Lung (tissue), 17 donors: ENCODE measurements at places on chromosomes 6 and 20. TPM values are rescaled to one million over a fixed set of nuclear protein-coding genes. Genes with fewer than 3 reads are reported as not detected.

- peaks cover 10% of the 10 kb centered on the region for H3K36me3 ChIP-seq
- no peak overlapping the region for H3K27ac ChIP-seq
- no peaks in the 10 kb centered on the region for H3K4me1 ChIP-seq
- no peaks in the 10 kb centered on the region for H3K27me3 ChIP-seq
- no peak overlapping the region for H3K4me3 ChIP-seq
- no peak for DNase-seq
These were observed 69.1 kb upstream of the SAMHD1 start for GRCh38 chr20:37020636-37021035.

DNA sequence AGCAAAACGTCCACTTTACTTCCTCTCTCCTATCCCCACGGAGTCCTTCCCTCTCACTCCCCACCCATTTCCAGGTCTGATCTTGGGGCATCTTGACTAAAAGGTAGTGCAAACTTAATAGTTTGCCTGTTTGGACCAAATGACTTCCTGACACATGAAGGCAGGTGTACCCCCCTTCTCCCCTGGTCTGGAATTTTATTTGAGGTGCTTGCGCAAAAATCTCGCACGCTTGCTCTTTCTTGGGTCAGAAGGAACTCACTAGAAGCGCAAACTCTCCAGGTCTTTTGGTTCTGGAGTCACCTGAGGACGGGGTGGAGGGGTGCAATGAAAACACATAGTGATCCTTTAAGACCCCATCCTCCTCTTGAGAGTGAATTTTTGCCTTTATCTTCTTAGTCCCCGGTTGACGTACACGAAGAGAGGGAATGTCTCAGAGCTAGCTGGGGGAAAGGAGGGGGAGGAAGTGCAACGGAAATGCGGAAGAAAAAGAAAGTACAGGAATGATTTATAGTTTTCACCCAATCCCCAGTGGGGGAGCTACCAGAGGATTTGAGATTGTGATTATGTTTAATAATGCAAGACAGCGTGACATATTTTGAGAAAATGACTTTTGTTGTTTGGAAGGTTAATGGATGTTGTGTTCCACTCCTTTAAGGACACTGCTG is 4.9 kb downstream of the ADGRB3 start:
- H3K27me3 ChIP-seq, result no peaks in the 10 kb centered on the region
- H3K4me1 ChIP-seq, result peaks cover 15% of the 10 kb centered on the region
- H3K27ac ChIP-seq, result no peak overlapping the region
- peak; percentile 71 for DNase-seq
- no peak overlapping the region for H3K4me3 ChIP-seq

DNA sequence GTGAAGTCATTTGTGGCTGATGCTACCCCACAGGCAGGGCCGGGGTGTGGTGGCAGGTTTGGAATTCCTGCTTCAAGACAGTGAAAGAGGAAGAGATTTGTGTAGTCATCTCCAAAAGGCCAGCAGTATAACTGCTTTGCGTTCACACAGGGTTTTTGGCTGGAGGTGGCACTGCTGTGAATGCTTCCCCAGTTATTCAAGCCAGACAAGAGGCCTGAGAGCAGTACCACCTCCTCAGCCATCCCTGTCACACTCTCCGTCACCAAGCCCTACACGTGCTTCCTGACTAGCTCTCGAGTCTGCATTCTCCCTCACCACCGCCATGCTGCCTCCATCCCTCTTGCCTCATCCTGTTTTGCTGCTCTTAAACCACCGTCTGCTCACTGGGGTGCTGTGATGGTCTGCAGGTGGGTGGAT is 23.9 kb downstream of the ARMC2 start:
- no peak overlapping the region for H3K27ac ChIP-seq
- H3K4me3 ChIP-seq, result no peak overlapping the region
- H3K36me3 ChIP-seq, result peaks cover 9% of the 10 kb centered on the region
- H3K27me3 ChIP-seq, result no peaks in the 10 kb centered on the region
- peaks cover 15% of the 10 kb centered on the region for H3K4me1 ChIP-seq

- H3K27me3 ChIP-seq, result no peaks in the 10 kb centered on the region
- H3K36me3 ChIP-seq, result peaks cover 3% of the 10 kb centered on the region
- no peak overlapping the region for H3K4me3 ChIP-seq
- no peak for DNase-seq
These were observed 2.5 kb downstream of the ZSCAN26 start for GRCh38 chr6:28269492-28269891.

Gene ADA
- 9.8 TPM for total RNA-seq

- H3K36me3 ChIP-seq, result no peaks in the 10 kb centered on the region
- no peak overlapping the region for H3K4me3 ChIP-seq
- no peaks in the 10 kb centered on the region for H3K27me3 ChIP-seq
- no peak overlapping the region for H3K27ac ChIP-seq
These were observed 300.1 kb downstream of the CDH26 start for GRCh38 chr20:60258255-60258863.

Gene NKX2-4
- total RNA-seq, result not detected

GRCh38 chr6:150741633-150742200 is 123.8 kb upstream of the MTHFD1L start:
- no peak overlapping the region for H3K4me3 ChIP-seq
- peaks cover 11% of the 10 kb centered on the region for H3K4me1 ChIP-seq
- no peaks in the 10 kb centered on the region for H3K36me3 ChIP-seq
- H3K27ac ChIP-seq, result no peak overlapping the region
- no peaks in the 10 kb centered on the region for H3K27me3 ChIP-seq

DNA sequence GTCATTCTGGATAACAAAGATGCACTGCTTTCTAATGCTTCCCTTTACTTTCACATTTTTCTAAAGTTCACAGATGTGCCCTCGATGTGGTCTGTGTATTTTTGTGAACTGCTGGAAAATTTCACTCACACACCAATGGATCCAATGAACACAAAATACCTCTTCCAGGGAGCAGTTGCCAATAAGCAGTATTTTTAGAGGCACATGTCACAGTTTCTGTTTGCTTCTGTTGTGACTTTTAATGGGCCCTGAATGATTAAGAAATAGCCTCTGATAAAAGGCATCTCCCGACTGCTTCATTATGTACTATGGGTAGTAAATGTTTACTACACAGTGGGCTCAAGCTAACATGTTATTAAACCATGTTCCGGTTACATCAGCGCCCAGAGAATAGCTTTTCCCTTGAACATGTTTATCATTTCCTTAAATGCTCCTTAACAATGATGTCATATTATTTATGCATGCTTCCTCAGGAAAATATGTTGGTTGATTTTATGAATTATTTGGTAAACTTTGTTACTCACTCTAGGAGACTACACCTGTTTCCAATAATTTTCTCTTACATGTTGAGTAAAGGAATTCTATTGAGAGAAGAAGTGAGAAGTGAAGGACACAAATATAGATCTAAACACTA is 188.0 kb downstream of the KCNQ5 start:
- H3K4me3 ChIP-seq, result no peak overlapping the region
- H3K4me1 ChIP-seq, result no peaks in the 10 kb centered on the region
- H3K27ac ChIP-seq, result no peak overlapping the region
- no peaks in the 10 kb centered on the region for H3K27me3 ChIP-seq
- no peaks in the 10 kb centered on the region for H3K36me3 ChIP-seq
- DNase-seq, result no peak

- DNase-seq, result no peak
- peak overlapping the region; percentile 79 for H3K27ac ChIP-seq
- peaks cover 6% of the 10 kb centered on the region for H3K4me1 ChIP-seq
These were observed 5.6 kb upstream of the MBOAT1 start for GRCh38 chr6:20217891-20218290.

GRCh38 chr6:35432291-35432690 is 19.8 kb upstream of the FANCE start:
- peaks cover 5% of the 10 kb centered on the region for H3K4me1 ChIP-seq
- no peak overlapping the region for H3K4me3 ChIP-seq
- H3K27ac ChIP-seq, result no peak overlapping the region
- no peaks in the 10 kb centered on the region for H3K27me3 ChIP-seq
- H3K36me3 ChIP-seq, result no peaks in the 10 kb centered on the region

Gene MUCL3
- 3.6 TPM for total RNA-seq

Gene LST1
- 78.8 TPM for total RNA-seq

DNA sequence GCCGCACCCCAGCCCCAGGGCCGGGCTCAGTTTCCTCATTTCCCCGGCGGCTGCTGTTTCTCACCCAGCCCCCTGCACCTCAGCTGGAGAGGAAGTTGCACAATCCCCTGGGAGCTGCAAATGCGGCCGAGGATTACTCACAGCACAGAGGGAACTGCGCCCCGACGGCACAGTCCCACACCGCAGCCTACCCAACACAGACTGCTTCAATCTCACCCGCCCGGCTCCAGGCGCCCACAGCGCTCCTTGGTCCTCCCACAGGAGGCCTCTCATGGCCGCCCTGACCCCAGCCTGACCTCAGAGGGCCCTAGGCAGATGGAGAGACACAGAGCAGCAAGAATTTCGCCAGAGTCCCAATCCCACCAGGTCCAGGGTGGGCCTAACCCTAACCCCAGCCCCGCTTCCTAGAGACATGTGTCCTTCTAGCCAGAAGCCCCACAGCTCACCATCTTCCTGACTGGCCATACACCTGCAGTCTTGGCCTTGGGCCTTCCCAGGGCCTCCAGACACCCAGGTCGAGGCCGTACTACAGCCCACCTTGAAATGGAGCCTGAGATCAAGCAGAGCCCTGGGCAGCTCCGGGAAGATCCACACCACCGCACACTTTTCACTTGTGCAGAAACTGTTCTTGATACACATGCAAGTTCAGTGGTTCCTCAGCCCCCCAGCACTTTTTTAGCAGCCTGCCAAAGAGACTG is 11.7 kb downstream of the TFEB start:
- DNase-seq, result peak; percentile 87
- H3K4me3 ChIP-seq, result no peak overlapping the region
- H3K27me3 ChIP-seq, result no peaks in the 10 kb centered on the region
- no peaks in the 10 kb centered on the region for H3K36me3 ChIP-seq

Gene GRIK2
- 1.2 TPM for total RNA-seq

Gene EGFL8
- total RNA-seq, result 9.6 TPM

- DNase-seq, result peak; percentile 91
- H3K27me3 ChIP-seq, result peaks cover 2% of the 10 kb centered on the region
- no peak overlapping the region for H3K4me3 ChIP-seq
- H3K27ac ChIP-seq, result no peak overlapping the region
- no peaks in the 10 kb centered on the region for H3K4me1 ChIP-seq
- H3K36me3 ChIP-seq, result no peaks in the 10 kb centered on the region
These were observed 182.5 kb downstream of the CDC5L start for GRCh38 chr6:44569931-44570385.

GRCh38 chr6:33670971-33671743 is 40.3 kb downstream of the UQCC2 start:
- DNase-seq, result no peak
- H3K4me1 ChIP-seq, result no peaks in the 10 kb centered on the region
- no peak overlapping the region for H3K4me3 ChIP-seq
- H3K36me3 ChIP-seq, result no peaks in the 10 kb centered on the region
- H3K27ac ChIP-seq, result no peak overlapping the region

DNA sequence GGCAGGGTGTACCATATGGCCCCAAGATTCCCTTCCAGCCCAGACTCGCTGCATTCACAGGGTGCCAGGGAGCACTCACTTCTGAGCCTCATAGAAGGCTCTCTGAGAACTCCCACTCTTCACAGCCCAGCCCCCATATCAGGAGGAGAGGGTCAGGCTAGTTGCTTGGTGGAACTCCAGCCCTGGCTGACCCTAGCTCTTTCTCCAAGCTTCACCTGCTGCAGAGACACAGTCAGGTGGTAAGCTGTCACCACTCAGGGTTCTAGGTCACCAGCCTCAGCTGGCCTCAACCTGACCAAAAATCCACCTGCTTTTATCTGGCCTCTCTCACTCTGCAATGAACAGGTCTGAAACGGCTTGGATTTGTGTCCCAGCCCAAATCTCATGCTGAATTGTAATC is 162.7 kb upstream of the MLN start:
- DNase-seq, result no peak
- H3K4me3 ChIP-seq, result no peak overlapping the region
- peaks cover 4% of the 10 kb centered on the region for H3K27me3 ChIP-seq
- H3K36me3 ChIP-seq, result no peaks in the 10 kb centered on the region
- H3K27ac ChIP-seq, result no peak overlapping the region

Gene SEL1L2
- total RNA-seq, result not detected

Gene CST5
- 0.37 TPM for total RNA-seq

- no peak overlapping the region for H3K4me3 ChIP-seq
- no peaks in the 10 kb centered on the region for H3K36me3 ChIP-seq
- no peaks in the 10 kb centered on the region for H3K27me3 ChIP-seq
- no peaks in the 10 kb centered on the region for H3K4me1 ChIP-seq
- no peak overlapping the region for H3K27ac ChIP-seq
These were observed 24.2 kb downstream of the GLP1R start for GRCh38 chr6:39072830-39073229.

DNA sequence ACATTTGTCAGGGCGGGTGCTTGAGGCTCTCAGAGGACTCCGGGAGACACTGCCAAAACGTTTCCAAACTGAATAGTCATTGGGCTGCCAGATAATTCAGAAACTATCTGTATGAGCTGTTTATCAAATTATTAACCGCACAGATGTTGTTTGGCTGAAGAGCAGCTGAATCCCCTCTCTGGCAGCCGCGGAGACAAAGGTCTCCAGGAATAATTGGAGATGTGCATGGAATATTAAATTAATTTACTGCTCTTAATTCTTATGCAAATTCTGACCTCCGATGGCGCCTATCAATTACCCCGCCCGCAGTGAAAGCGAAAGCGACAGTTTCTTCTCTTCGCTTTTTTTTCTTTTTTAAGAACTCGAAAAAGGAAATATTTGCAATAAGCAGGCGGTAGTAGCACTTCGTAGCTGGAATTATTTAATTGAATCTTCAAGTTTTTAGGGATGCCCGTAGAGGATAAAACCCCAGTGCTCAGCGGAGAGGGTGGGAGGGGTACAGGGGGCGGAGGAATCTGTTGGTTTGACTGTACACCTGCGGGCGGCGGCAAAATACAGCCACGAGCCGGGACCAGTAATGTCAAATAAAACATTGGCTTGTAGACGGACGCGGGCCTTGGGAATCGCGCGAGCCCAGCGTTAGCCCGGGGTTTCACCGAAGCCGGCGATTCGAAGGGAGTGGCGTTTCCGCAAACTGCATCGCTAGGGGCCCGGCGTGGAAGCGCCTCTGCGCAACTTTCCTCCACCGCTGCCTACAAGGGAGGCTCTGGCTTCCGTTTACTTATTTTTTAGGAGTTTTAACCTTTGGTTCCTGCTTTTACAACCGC is 6.2 kb downstream of the LINC00237 start:
- peak; percentile 34 for DNase-seq
- no peaks in the 10 kb centered on the region for H3K36me3 ChIP-seq
- H3K4me1 ChIP-seq, result no peaks in the 10 kb centered on the region
- H3K27ac ChIP-seq, result no peak overlapping the region
- H3K27me3 ChIP-seq, result peaks cover 100% of the 10 kb centered on the region
- H3K4me3 ChIP-seq, result peak overlapping the region; percentile 24

Gene NAPB
- total RNA-seq, result 8.6 TPM

Gene FAM83C
- total RNA-seq, result not detected

- no peak overlapping the region for H3K4me3 ChIP-seq
- peaks cover 2% of the 10 kb centered on the region for H3K4me1 ChIP-seq
- H3K27me3 ChIP-seq, result no peaks in the 10 kb centered on the region
- no peaks in the 10 kb centered on the region for H3K36me3 ChIP-seq
These were observed 56.8 kb downstream of the PREP start for GRCh38 chr6:105346052-105346451.

- H3K27ac ChIP-seq, result no peak overlapping the region
- H3K27me3 ChIP-seq, result no peaks in the 10 kb centered on the region
- H3K4me3 ChIP-seq, result no peak overlapping the region
- H3K4me1 ChIP-seq, result no peaks in the 10 kb centered on the region
These were observed 41.0 kb upstream of the EMILIN3 start for GRCh38 chr20:41407607-41408006.

Gene OLIG3
- total RNA-seq, result not detected

- no peak overlapping the region for H3K4me3 ChIP-seq
- no peaks in the 10 kb centered on the region for H3K4me1 ChIP-seq
- H3K36me3 ChIP-seq, result peaks cover 9% of the 10 kb centered on the region
- no peak overlapping the region for H3K27ac ChIP-seq
These were observed 45.2 kb downstream of the BACH2 start for GRCh38 chr6:90251295-90251992.

Gene PRND
- total RNA-seq, result 12.1 TPM

Gene TSBP1
- not detected for total RNA-seq

Gene PRR18
- total RNA-seq, result 2.9 TPM

Gene ROS1
- 73.7 TPM for total RNA-seq

Gene FAXC
- 5.9 TPM for total RNA-seq
